SJSA1 (cell line): ENCODE measurements at places on chromosomes 1 and 21.

DNA sequence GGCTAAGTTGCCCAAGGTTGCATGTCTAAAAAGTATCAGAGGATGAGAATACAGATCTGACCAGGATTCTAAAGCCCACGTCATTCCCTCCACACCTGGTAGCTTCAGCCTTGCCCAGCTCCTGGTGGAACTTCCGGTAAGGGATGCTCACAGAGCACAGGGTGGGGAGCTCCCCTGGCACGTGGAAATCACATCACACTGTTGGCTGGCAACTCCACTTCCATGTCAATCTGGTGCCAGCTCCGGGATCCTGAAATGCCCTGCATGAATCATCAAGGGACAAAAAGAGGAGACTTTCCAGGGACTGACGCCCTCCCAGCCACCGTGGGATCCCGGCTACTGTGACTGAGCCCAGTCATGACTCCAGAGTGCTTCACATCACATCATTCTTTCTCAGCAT, 12.4 kb upstream of the BCAR3 start:
- peak; percentile 66 for DNase-seq

DNA sequence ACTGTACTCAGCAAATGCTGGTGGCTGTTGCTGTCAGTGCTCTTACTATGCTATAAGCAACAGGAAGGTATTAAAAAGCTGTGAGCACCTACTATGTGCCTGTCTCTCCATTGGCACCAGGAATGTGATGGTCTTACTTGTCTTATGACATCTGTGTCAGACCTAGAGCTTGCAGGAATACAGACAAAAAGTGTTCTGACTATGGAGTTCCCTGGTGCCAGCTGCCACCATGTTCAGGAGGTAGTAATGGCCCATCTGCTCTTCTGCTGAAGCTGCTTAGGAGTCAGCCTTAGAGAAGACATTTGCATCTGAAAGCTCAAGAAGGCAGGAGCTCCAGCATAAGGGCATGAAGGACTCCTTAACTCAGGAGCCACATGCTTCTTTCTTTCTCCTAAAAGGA, 52.3 kb downstream of the MAB21L3 start:
- no peak for DNase-seq

GRCh38 chr21:39003982-39004633, 179.1 kb downstream of the PSMG1 start:
- no peak for DNase-seq

- no peak for DNase-seq
Observed at GRCh38 chr21:31358158-31358557, 14.1 kb upstream of the TIAM1 start.

DNA sequence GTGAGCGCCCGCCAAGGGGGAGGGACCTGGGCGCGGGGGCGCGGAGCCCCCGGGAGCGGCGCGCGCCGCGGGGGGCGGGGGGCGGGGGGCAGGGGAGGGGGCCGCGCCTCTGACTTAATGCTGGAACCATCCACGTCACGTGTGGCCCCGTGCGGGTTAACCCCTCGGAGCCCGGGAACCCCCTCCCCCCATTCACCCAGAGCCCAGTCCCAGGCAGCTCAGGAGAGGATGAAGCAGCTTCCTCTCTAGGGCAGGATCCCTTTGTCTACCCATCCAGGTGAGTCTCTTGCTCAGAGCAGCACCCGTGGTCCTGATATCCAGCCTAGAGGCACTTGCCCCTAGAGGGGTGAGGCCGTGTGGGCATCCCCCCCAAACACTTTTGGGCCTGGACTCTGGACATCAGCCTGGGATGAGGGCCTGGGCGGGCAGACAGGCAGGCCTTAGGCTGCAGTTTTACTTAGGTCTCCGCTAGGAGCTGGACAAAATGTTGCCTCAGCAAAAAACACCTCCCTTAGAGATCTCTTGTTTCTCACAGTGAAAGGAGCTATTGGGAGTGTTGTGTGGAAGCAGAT, at the start of gene ALX3:
TSS of gene ALX3 (minus strand) at position 2 of the 572 bp plus-strand sequence. CDS start 60 bp downstream, outside the sequence.
- DNase-seq, result no peak

- DNase-seq, result peak; percentile 7
Observed at GRCh38 chr1:226417350-226417749, 9.5 kb upstream of the PARP1 start.

- DNase-seq, result peak; percentile 32
Observed at GRCh38 chr1:43329995-43330751, 7.4 kb upstream of the MPL start.

- DNase-seq, result no peak
Observed at GRCh38 chr1:214463596-214463995, 87.8 kb downstream of the PTPN14 start.

GRCh38 chr1:20992322-20993056, 184.2 kb downstream of the EIF4G3 start:
- DNase-seq, result no peak

GRCh38 chr1:8539683-8540082, 221.8 kb downstream of the SLC45A1 start:
- DNase-seq, result no peak

DNA sequence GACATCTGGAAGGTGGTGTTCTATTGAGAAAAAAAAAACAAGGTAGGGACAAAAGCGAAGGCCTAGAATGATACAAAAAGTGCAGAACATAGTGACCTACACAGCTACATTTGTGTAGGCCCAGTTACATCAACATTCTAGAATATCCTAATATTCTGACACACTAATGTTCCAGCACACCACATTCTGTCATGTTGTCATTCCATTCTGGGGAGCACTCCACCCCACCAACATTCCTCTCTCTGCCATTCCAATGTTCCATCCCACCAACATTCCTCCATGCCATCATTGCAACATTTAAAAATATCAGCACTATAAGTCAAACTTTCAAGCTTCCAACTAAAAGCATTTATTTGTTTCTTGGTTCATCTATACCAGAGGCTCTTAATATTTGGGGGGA, 28.5 kb downstream of the COA7 start:
- DNase-seq, result no peak

GRCh38 chr1:172751683-172752082, 92.8 kb downstream of the FASLG start:
- no peak for DNase-seq

DNA sequence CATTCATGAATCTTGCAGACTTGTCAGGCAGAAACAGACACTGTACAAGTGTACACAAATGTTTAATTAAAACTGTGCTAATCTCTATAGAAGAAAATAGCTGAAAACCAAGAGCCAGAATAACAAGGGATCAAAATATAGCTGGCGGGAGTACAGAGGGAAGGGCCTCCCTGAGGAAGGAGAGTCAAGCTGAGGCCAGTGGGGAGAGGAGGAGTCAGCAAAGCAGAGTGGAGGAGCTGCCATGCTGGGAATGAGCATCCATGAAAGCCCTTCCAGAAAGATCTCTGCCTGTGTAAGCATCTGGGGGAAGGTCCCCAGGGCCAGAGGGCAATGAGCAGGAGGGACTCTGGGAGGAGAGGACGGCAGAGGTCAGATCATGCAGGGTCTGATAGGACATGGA, 15.1 kb downstream of the SLAMF8 start:
- DNase-seq, result no peak

DNA sequence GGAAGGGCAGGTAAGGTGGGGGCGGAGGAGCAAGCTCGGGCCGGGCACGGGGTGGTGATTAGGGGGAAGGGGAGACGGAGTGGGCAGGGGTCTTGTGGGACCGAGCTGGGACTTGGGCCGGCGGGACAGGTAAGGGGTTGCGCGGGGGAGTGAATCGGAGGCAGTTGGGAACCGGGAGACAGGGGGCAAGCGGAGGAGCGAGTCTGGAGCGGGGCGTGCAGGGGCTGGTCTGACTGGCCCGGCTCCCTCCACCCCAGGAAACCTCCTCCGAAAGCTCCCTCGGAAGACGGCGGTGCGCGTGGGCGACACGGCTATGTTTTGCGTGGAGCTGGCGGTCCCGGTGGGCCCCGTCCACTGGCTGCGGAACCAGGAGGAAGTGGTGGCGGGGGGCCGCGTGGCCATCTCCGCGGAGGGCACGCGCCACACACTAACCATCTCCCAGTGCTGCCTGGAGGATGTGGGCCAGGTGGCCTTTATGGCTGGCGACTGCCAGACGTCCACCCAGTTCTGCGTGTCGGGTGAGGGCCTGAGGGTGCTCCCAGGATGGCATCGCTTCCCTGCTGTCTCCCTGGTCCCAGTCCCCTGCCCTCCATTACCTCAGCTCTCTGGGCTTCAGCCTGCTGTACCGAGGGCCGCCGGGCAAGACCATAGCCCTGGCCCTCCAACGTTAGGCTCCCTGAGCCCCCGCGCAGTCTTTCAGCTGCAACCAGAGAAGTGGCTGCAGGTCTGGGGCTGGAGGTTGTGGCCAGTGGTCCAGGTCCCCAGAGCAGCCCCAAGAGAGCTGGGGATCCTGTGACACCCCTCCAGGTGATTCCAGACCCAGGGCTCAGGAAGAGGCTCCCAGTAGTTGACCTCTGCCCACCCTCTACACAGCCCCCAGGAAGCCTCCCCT, 6.3 kb downstream of the OBSCN start:
- DNase-seq, result no peak

GRCh38 chr1:230120289-230120920, 53.4 kb downstream of the GALNT2 start:
- DNase-seq, result no peak

- DNase-seq, result no peak
Observed at GRCh38 chr21:42653231-42654061, at the start of gene PDE9A. TSS of gene PDE9A (plus strand) at chr21:42653621. CDS start at chr21:42653815, 194 bp downstream.

DNA sequence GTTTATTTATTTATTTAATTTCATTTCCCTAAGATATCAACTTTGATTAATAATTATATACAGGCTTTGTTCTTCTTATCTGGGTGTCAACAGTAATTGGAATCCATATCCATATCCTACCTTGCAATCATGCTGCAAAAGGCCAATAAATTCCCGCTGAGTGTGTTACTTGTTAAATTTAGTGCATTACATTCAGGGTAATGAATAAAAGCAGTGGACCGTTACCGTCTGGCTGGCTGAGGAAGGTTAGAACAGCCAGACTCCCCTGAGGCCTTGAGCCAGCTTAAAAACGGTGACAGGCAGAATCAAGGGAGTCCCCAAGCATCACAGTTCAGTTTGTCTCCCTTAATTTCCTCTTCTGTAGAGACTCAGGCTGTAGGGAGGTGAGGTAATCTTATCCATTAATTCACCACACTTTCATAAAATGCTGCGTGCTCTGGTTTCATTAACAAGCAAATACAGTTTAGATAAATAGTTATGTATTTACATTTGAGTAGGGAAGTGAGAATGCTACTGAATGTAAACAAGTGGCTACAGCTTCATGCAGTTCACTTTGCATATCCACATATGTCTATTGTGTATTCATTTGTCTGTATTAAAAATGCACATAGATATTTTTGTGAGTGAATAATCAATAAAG, 888.2 kb upstream of the CXADR start:
- no peak for DNase-seq

- no peak for DNase-seq
Observed at GRCh38 chr1:184513421-184513820, 126.6 kb downstream of the C1orf21 start.

DNA sequence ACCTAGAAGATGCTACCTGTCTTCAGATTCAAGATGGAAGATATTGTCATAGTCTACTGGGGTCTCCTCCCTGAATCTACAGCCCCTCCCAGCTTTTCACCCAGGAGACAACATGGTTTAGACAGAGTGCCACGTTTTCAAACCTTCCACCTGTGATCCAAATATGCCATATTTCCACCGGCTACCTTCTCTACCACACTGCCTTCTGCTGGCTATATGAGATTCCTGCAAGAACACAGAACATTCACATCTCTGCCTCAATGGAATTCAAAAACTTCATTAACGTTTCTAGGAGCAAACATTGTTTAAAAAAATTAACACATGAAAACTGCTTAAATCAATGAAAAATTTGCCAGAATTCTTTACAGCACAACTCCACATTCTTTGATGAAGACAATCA, 12.9 kb upstream of the LELP1 start:
- DNase-seq, result no peak

- DNase-seq, result no peak
Observed at GRCh38 chr1:157107702-157108101, 8.1 kb upstream of the ETV3L start.

DNA sequence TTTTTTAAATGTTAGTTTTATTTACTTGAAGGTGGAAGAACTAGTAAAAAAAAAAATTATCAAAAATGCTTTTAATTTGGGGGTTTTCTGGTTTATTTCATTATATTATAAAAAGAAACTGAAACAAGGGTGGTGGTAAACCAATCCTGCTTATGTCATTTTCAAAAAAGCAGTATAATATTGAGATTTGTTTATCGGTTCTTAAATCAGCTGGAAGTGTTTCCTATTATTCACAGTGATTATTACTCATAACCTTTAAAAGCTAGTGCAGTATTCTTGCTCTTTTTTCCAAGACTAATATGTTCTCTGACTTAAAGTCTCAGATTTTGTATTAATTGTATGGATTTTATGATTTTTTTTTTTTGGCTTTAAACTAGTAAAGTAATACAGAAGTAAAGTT, 5.4 kb upstream of the LRRC40 start:
- no peak for DNase-seq

GRCh38 chr21:41929248-41929647, 24.6 kb downstream of the C2CD2 start:
- no peak for DNase-seq

- no peak for DNase-seq
Observed at GRCh38 chr21:28703861-28704260, 288.8 kb downstream of the LTN1 start.

GRCh38 chr1:247453245-247453644, 4.7 kb downstream of the OR2B11 start:
- DNase-seq, result no peak
